Testis (tissue), 5 donors: ENCODE measurements at places on chromosomes 2 and 18. TPM values are rescaled to one million over a fixed set of nuclear protein-coding genes. Genes with fewer than 3 reads are reported as not detected.

DNA sequence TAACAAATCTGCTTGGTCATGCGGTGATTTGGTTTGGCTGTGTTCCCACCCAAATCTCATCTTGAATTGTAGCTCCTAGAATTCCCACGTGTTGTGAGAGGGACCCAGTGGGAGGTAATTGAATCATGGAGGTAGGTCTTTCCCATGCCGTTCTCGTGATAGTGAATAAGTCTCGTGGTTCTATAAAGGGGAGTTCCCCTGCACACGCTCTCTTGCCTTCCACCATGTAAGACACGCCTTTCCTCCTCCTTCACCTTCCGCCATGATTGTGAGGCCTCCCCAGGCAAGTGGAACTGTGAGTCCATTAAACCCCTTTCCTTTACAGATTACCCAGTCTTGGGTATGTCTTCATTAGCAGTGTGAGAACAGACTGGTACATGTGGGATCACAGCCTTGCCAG, 36.7 kb downstream of the TRABD2A start:
- DNase-seq: no peak

- DNase-seq: no peak
These were observed 39.1 kb upstream of the PLEKHM3 start for GRCh38 chr2:208064220-208064961.

GRCh38 chr2:12257476-12257875, 459.3 kb upstream of the TRIB2 start:
- no peak for DNase-seq

- DNase-seq: no peak
These were observed 106.9 kb downstream of the ZNF521 start for GRCh38 chr18:25244924-25245698.

DNA sequence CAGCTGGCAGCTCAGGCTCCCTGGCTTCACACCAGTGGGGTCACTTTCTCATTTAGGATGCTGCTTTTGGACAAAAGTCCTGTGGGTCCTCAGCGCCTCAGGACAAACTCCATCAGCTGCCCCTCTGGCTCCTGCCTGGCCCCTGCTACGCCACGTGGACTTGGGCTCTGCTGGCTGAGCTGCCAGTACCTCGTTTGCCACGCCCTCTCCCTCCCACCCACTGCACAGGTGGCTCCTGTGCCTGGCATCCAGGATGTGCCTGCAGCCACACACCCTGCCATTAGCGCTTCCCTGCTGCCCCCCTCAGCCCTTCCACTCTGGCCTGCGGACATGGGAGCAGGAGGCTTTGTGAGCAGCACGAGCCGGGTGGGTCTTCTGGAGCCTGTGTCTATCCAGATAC, 118.9 kb downstream of the ZNF236 start:
- DNase-seq: no peak

DNA sequence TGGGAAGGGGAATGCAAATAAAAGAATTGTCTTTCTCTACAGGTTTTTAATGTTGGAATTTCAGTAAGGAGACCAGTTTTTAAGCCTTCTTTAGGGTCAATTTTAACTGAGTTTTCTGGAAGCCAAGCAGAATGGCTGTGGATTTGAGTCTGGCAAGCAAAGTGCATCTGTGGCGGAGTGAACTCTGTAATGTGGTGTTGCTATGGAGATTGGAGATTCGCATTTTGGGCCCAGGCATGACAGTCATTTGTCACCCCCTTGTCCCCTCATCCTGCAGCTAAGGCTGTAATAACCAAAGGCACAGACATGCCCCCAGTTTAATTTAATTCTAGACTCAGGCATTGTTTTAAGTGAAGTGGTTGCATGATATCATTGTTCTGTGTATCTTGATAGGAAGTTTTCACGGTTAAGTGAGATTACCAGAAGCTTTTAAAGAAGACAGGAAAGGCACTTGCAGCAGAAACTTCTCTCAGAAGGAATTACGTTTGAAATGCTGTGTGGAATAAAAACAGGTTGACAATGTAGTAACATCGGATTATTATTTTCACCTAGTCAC, 30.6 kb downstream of the ARMC9 start:
- no peak for DNase-seq

GRCh38 chr18:26438980-26439379, 109.4 kb downstream of the KCTD1 start:
- no peak for DNase-seq

The ZNF892 gene
- total RNA-seq: 12.1 TPM

The EHBP1 gene
- total RNA-seq: 69.3 TPM

The MARCO gene
- total RNA-seq: 0.55 TPM

The ITM2C gene
- total RNA-seq: 53.7 TPM

The TMEM163 gene
- total RNA-seq: 44.3 TPM
